Fibroblast of lung (primary cell): ENCODE measurements at places on chromosomes 4 and X. TPM values are rescaled to one million over a fixed set of nuclear protein-coding genes. Genes with fewer than 3 reads are reported as not detected.

DNA sequence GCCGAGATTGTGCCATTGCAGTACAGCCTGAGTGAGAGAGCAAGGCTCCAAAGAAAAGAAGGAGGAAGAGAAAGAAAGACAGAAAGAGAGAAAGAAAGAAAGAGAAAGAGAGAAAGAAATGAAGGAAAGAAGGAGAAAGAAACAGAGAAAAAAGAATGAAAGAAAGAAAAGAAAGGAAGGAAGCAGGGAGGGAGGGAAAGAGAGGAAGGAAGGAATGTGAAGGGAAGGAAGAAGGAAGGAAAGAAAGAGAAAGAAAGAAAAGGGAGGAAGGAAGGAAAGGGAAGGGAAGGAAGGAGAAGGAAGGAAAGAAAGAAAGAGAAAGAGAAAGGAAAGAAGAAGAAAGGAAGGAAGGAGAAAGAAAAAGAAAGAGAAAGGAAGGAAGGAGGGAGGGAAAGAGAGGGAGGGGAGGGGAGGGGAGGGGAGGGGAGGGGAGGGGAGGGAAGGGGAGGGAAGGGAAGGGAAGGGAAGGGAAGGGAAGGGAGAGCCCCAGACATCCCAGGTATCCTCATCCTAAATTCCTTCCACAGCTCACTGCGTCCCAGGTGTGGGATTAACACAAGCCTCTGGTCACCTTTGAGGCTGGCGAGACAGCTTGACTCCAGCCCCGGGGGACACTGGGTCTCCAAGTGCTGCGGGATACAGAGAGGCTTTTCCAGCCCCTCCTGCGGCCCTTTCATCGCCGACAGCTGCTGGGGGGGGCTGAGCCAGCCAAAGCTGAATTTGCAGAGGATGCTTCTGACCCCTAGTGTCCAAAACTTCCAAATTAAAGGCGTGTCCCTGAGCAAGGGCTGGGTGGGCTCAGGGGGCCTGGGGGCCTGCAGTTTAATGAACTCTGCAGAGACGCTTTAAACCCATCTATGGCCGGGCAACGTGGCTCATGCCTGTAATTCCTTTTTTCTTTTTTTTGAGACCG lies 24.2 kb upstream of the CSF2RA start:
- no peak overlapping the region for H3K4me3 ChIP-seq
- no peaks in the 10 kb centered on the region for H3K36me3 ChIP-seq
- H3K4me1 ChIP-seq: no peaks in the 10 kb centered on the region
- no peaks in the 10 kb centered on the region for H3K27me3 ChIP-seq
- no peak overlapping the region for H3K27ac ChIP-seq

GRCh38 chr4:162497564-162498167 lies 333.9 kb upstream of the FSTL5 start:
- H3K4me1 ChIP-seq: no peaks in the 10 kb centered on the region
- H3K27ac ChIP-seq: no peak overlapping the region
- H3K27me3 ChIP-seq: no peaks in the 10 kb centered on the region
- H3K4me3 ChIP-seq: no peak overlapping the region

- peaks cover 3% of the 10 kb centered on the region for H3K27me3 ChIP-seq
- peaks cover 10% of the 10 kb centered on the region for H3K4me1 ChIP-seq
- H3K36me3 ChIP-seq: no peaks in the 10 kb centered on the region
- H3K4me3 ChIP-seq: no peak overlapping the region
Measured at GRCh38 chrX:68994135-68994890, 165.5 kb downstream of the EFNB1 start.

DNA sequence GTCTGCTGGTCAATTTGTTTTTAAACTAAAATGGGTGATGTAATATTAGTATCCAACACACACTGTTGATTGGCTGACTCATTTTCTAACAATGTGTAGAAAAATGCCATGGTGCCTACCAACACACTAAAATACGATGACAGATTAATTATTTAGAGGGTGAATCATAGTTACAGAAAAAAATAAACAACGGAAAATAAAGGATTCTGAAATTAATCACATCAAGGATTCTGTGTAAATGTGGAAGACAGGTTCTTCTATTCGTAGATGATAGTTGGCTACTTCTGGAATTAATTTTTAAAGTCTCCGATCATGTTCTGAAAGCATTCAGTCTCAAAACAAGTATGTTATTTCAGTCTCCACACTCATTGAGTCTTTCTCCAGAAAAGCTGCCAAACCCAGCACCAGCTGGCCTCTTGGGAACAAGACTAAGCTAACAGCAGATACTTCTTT lies 8.2 kb upstream of the IQCM start:
- H3K4me3 ChIP-seq: no peak overlapping the region
- H3K4me1 ChIP-seq: no peaks in the 10 kb centered on the region
- H3K27ac ChIP-seq: no peak overlapping the region
- no peaks in the 10 kb centered on the region for H3K27me3 ChIP-seq
- DNase-seq: peak; percentile 83

Gene FAM120C
- total RNA-seq: 4.6 and 6.9 TPM in 2 replicates

Gene OPHN1
- total RNA-seq: 8.3 and 8.5 TPM in 2 replicates

GRCh38 chrX:43845776-43846175 lies 36.5 kb downstream of the MAOB start:
- no peaks in the 10 kb centered on the region for H3K27me3 ChIP-seq
- H3K36me3 ChIP-seq: no peaks in the 10 kb centered on the region
- no peak overlapping the region for H3K4me3 ChIP-seq

DNA sequence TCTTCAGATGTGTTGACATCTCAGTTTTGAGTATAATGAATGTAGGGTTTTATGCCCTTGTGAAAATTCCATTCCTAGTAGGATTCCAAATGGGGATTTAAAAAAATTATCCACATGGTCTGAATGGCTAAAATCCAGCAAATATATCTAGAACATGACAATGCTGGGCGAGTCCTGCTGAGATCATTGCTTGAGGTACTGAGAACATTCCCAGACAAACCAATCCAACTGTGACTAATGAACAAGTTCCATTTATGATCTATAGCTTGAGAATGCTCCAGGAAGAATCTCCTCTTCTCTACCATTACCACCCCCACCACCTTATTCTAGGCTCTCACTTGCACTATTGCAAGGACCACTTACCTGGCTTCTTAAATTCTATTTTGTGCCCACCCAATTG lies 77.2 kb upstream of the IL1RAPL2 start:
- H3K36me3 ChIP-seq: no peaks in the 10 kb centered on the region
- H3K27me3 ChIP-seq: no peaks in the 10 kb centered on the region
- H3K27ac ChIP-seq: no peak overlapping the region
- no peak overlapping the region for H3K4me3 ChIP-seq
- no peaks in the 10 kb centered on the region for H3K4me1 ChIP-seq
- DNase-seq: no peak

GRCh38 chrX:47293106-47293505 lies 60.3 kb downstream of the USP11 start:
- H3K4me3 ChIP-seq: no peak overlapping the region
- no peaks in the 10 kb centered on the region for H3K27me3 ChIP-seq
- no peak for DNase-seq
- no peak overlapping the region for H3K27ac ChIP-seq

Gene CCKAR
- under 0.01 and 0.83 TPM in 2 replicates for total RNA-seq

Gene NAP1L3
- 1.3 and 5.0 TPM in 2 replicates for total RNA-seq

Gene RHOXF2B
- not detected in 2 replicates for total RNA-seq

- no peaks in the 10 kb centered on the region for H3K36me3 ChIP-seq
- no peak for DNase-seq
- no peak overlapping the region for H3K4me3 ChIP-seq
- H3K4me1 ChIP-seq: no peaks in the 10 kb centered on the region
- H3K27me3 ChIP-seq: no peaks in the 10 kb centered on the region
- no peak overlapping the region for H3K27ac ChIP-seq
Measured at GRCh38 chr4:165070560-165070959, 16.9 kb downstream of the TRIM75 start.
